ENCODE measurements at places on chromosomes 16 and 17.

GRCh38 chr17:67041941-67042899 is 2.1 kb upstream of the CACNG1 start:
- no peak for DNase-seq

GRCh38 chr16:1932050-1933028 is 10.7 kb downstream of the MSRB1 start:
- DNase-seq, result no peak

DNA sequence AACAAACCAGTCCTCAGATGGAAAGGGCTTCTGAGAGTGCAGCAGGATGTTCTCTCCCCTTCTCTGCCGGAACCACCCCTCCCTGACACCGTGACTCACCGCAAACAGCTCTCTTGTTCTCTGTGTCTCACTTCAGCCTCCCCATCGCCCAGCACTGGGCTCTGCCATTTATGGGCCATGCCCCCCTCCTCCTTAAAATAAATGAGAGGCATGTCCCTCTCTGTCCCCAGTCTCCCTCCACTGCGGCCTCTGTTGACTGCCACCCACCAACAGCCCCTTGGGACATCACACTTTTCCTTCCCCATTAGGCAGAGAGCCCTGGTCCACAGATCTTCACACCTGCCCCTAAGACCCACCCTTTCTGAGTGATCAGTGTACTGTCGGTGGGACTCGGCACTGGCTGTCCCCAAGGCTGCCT is 6.3 kb downstream of the CCDC102A start:
- DNase-seq, result peak; percentile 23

GRCh38 chr17:57541472-57542394 is 203.4 kb downstream of the CCDC182 start:
- no peak for DNase-seq

All from retinal pigment epithelial cell (primary cell).